ENCODE measurements at places on chromosomes 4 and X.

DNA sequence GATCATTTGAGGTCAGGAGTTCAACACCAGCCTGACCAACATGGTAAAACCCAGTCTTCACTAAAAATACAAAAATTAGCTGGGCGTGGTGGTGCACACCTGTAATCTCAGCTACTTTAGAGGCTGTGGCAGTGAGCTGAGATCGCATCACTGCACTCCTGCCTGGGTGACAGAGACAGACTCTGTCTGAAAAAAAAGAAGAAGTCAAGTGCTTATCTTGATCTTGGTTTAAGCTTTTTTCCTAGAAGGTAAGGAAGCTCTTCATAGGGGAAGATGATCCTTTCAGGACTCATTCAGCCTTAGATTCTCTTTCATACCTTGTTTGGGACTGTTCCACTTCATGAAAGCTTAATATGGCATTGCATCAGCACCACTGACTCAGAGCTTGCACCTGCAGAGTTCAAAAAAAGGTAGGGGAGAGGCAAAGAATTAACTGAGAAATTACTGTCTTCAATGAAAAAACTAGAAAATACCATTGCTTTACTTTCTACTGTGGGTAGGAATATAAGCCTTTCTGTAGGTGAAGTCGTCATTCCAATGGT is 70.8 kb upstream of the EPGN start:
- DNase-seq = no peak

DNA sequence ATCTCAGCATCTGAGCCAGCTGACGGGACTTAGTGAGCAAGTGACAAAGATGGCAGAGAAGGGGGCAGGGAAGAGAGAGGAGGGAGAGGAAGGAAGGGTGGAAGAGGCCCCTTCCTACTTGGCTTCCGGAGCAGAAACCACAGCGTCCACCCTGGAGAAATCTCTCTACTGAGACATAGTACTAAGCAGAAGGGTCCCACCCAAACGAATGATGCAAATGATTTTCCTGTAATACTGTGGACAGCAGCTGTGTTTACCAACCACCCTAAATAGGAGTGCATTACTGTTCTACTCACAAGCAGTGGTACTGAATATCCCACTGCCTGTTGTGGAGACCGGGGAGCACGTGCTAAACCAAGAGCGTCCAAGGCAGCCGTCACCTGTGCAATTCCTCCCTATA is 29.4 kb downstream of the DTHD1 start:
- DNase-seq = no peak

DNA sequence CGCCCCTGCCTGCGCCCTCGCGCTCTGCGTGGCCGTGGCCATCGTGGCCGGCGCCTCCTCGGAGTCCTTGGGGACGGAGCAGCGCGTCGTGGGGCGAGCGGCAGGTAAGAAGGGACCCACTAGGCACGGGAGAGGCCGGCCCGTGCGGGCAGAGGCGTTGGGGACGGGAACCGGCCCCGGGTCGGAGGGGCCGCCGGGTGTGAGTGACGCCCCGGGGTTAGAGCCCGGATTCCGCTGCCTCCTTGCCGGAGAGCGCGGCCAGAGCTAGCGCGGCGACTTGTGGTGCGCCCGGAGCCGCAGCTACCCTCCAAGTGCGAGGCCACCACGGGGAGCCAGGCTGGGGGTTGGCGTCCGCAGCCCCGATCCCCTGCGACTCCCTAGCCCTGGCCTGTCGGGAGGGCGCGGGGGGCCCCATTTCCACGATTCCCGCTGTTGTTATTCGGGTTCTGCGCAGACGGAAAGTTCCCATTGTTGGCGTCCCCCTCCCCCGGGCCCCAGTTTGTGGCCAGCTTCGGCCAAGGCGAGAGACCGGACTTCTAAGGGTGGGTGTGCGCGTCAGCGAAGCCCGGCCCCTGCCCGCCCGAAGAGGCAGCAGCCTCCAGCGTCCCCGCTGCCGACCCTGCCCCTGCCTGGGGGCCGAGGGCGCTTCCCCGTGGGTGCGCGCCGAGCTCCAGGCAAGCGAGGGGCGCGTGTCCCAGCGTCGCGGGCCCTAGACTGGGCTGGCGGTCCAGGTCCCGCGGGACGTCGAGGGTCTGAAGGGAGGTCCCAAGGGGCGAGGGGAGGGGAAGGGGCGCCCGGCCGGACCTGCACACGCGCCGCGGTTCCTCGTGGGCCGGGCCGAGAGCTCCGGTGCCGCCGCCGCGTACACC is 1.1 kb downstream of the FGFR3 start:
- DNase-seq = no peak

GRCh38 chrX:154712781-154713740 is 37.8 kb downstream of the GAB3 start:
- no peak for DNase-seq

All from stimulated activated naive CD8-positive, alpha-beta T cell treated with anti-CD3 and anti-CD28 coated beads, Interleukin-15, Interleukin-2, amounts not matched to agents 100 U/mL and 50 U/mL, for 24 hours (primary cell).